NCI-H2107 (cell line): ENCODE measurements at places on chromosomes 2 and 18.

DNA sequence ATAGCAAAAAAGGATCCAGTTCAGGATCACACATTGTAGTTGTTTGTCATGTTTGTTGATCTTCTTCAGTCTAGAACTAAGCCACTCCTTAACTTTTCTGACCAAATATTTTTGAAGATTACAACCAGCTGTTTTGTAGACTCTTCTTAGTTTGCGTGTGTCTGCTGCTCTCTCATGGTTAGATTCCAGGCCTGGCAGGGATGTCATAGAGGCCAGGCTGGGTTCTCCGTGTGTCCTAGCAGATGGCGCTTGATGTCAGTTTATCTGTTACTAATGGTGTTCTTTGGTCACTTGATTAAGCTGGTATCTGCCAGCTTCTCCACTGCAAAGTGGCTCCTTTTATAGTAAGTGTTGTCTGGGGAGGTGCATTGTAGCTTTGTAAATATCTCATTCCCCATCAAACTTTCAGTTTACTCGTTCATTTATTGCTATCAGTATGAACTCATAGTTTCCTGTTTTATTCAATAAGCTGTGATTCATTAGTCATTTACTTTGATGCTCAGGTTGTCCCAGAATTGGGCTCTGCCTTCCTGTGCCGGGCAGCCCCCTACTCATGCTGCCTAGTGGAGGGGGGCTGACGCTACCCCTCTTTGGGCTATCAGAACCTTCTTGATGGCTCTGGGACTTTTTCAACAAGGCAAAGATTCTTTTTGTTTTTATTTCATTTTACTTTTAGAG lies 42.1 kb downstream of the GRHL1 start:
- no peak for DNase-seq

- DNase-seq = no peak
Measured at GRCh38 chr2:176078541-176079284, 5.0 kb downstream of the EVX2 start.

- DNase-seq = no peak
Measured at GRCh38 chr18:51543658-51544155, 346.2 kb upstream of the MEX3C start.

DNA sequence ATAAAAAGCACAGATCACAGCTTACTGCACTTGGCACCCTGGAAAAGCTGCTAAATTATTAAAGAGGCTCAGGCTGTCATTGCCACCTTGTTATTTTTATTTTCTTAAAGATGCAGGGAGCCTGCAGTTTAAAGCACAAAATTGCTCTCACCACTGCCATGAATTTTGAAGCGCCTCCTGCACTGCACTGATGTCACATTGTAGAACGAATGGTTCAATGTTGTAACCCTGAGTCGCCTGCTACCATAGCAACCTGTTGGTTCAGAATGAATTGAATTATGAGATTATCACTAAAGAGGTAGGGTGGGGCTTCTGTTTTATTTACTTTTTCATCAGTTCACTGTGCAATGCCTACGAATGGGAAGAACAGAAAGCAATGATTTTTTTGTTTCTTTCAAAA lies 16.5 kb downstream of the SCG2 start:
- DNase-seq = no peak
